Stimulated activated CD4-positive, alpha-beta T cell treated with anti-CD3 and anti-CD28 coated beads, Interleukin-4, amount 100 ng/mL, for 4 hours (primary cell): ENCODE measurements at places on chromosomes 2 and 18.

GRCh38 chr2:196407675-196408264 is 231.7 kb upstream of the CCDC150 start:
- no peak for DNase-seq

GRCh38 chr2:217248312-217248935 is 388.6 kb upstream of the TNP1 start:
- DNase-seq: no peak

DNA sequence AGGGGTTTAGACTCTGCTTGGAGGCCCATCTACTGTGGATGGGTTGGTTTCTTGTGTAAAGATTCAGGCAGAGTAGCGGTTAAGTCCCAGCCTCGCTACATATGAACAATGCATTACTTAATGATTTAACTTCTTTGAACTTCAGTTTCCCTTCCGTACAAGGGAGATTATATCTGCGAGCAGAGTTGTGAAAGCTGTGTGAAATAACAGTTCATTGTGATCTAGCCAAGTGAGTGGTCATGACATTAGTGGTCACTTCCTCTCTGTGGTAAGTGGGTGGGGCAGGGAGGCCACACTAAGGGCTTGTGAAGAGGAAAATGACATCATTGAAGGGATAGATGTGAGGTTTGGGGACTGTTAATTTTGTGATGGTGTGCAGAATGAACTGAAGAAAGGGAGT is 14.1 kb upstream of the MEX3C start:
- DNase-seq: no peak

DNA sequence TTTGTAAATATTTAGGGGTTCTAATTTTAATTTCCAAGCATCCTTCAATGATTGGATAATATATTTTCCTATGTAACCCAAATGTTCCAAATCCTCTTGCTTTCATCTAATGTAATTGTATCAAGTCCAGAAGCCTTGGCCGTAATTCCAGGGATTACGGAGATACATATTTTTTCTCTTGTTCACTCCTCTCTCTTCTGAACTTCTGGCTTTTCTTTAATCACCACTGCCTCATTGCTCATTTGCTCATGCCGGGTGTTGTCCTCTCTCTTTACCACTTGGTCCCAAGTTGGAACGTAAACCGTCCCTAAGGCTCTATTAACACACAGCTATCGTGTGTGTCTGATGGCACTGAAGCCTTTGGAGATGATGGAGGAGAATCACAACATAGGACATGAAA is 188.7 kb upstream of the COL3A1 start:
- DNase-seq: no peak
